ENCODE measurements at places on chromosomes 16 and 17.
A peak's percentile ranks its signal among the peaks of the same experiment; 100 is the strongest.

DNA sequence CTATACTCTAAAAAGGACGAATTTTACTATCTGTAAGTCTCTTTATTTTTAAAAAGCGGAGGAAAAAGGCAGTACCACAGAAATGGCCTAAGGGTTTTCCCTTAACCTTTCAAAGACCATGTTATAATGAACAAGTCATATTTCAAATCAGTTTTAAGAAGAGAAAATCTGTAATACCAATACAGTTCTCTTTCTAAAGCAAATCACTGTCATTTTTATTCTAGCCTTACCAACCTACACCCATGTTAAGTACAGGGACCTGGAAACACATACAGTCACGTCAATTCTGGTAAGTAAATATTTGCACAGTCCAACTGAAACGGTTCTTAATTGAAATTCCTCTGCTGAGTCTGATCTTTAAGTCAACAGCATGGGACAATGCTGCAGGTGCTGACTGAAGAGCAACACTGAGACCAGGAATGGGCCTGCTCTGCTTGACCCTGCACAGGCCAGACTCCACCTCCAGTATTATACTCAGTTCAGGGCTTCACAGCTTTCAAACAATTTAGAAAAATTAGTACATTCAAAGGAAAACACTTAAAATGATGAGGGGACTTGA lies 20.2 kb downstream of the MBTPS1 start:
- no peak for DNase-seq

DNA sequence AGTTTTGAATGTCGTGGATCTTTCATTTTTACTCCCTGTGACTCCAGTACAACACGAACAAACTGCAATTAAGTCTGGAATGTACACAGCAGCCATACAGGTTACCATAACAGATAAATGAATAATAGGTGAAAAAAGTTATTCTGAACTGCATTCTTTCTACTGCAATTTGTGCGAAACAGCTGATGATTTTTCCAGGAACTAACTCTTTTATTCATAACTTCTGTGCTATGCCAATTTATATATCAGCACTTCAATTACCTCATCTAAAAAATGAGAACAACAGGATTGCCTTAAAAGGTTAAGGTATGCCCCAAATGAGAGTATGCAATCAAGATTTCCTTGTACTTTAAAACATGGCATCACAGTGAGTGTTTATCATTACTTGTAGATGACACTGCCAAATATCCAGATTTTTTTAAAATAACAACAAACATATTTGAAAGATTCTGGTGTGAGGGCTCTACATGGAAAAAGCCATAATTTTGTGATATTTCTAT lies 238.9 kb downstream of the CDH8 start:
- no peak for DNase-seq

DNA sequence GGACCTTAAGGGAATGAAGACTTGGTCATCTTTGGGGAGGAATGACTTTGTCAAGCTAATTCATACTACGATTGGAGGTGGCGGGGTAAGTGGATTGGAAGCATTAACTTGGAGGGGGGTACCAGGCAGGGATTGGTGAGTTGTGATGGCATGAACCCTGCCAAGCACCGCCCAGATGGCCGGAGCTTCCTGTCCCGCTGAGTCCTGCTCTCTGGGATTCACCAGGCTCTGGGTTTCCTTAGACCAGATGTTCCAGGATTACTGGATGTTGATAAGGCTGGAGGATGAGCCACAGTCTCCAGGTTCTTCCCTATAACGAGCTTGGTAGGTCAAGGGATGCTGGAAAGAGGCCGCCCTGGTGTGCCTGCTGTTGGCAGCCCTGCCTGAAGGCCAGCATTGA lies 154.9 kb downstream of the SDK2 start:
- DNase-seq = no peak

DNA sequence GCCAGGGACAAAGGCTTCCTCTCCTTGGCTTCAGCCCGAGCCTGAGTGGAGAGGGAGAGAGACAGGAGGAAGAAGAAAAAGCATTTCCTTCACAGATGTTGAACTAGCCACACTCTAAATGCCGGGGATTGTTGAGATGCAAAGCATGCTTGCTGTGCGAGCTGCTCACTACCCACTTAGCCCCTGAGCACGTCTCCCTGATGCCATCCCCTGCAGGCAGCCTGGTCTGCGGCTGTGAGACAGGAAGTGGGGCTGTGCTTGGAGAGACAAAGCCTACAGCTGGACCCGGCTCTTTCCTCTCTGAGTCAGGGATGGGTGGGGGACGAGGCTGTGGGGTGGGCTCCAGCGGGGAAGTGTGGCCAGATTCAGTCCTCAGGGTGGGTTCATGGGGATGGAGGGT lies 13.7 kb downstream of the WNT9B start:
- DNase-seq = no peak

DNA sequence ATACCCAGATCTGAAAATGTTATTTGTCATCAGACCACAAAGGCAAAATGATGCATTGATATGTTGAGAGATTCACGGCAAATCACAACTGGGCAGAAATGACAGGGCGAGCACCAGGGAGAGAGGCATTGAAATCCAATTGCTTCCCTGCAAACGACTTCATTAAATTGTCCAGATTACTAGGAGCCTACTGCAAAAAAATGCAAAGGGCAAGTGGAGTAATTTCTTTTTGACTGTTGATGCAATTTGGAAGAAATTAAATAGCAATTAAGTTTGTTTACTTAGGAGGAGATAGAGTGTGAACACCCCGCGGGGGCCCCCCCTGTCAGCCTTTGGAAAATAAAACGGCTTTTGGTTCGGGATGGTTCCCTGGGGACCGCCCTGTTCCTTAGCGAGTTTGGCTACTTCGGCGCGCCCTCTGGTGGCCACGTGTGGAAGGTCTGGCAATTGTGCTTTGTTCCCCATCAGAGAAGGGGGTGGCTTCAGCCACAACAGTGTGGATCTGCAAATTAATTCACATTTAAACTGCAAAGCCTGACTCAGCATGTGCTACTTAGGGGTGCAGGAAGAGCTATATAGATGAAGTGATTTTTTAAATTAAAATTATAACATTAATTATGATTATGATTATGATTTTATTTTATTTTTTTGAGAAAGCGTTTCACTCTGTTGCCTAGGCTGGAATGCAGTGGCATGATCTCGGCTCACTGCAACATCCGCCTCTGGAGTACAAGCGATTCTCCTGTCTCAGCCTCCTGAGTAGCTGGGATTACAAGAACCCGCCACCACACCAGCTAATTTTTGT lies 14.5 kb upstream of the TMC7 start:
- peak; percentile 61 for DNase-seq

- DNase-seq = no peak
These were observed 9.9 kb downstream of the TBX2 start for GRCh38 chr17:61409301-61410112.

DNA sequence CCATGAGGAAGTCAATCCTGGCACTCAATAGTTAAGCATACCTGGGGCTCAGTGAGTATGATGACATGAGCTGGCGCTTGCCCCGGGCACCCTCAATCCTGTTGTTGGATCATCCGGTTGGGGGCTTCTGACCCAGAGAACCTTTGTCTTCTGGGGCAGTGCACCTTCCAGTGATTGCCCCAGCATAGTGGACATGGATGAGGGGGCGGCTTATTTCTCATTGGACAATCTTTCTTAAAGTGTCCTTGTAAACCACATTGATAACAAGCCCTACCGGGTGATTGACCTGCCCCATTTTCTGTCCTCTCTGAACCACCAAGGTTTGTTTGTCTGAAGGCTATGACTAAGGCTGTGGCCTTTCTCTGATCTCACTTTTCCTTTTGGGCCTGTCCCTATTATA lies 18.2 kb downstream of the IGSF6 start:
- no peak for DNase-seq

DNA sequence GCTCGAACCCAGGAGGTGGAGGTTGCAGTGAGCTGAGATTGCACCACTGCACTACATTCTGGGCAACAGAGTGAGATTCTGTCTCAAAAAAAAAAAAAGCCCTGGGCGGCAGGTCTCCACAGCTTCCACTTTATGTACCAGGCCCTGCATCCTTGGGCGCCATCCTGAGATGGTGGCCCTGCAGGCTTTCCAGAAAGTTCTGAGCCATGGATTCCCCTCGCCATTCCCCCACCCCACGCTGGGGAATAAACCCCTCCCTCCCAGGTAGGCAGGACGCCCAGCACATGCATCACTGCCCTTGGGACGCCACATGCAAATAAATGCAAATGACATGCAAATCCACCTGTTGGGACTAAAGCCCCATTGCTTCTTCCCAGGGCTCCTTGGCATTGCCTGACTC lies 13.8 kb upstream of the ZNF469 start:
- no peak for DNase-seq

- DNase-seq = no peak
These were observed 4.1 kb downstream of the ZNF778 start for GRCh38 chr16:89221604-89222003.

GRCh38 chr16:894136-894535 lies 76.6 kb downstream of the LMF1 start:
- DNase-seq = no peak

- DNase-seq = no peak
These were observed 38.3 kb upstream of the NAT9 start for GRCh38 chr17:74814453-74814852.

GRCh38 chr17:38402897-38403296 lies 25.4 kb upstream of the ARHGAP23 start:
- DNase-seq = no peak

GRCh38 chr17:71709271-71709890 lies 411.4 kb upstream of the SOX9 start:
- no peak for DNase-seq

GRCh38 chr16:50996166-50996829 lies 154.8 kb downstream of the SALL1 start:
- no peak for DNase-seq

DNA sequence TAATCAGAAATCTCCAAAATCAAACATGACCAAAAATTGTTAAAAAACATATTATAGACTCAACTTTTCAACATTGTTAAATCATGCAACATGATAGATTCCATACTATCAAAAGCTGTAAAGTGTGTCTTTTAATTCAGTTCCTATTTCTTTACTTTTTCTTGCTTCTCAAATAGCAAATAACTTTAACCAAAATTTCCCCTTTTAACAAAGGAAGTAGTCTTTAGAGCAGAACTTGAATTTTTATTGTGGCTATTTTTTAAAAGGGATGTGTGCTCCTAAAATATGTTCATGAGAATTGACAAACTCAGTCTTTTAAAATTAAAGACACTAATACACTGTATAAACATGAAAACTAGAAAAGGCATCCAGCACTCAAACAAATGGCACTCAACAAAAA lies 49.1 kb downstream of the SPAG9 start:
- no peak for DNase-seq

- DNase-seq = no peak
These were observed 2.2 kb downstream of the KRTAP2-4 start for GRCh38 chr17:41063449-41063848.

GRCh38 chr16:84085773-84086172 lies 31.0 kb downstream of the MBTPS1 start:
- no peak for DNase-seq

DNA sequence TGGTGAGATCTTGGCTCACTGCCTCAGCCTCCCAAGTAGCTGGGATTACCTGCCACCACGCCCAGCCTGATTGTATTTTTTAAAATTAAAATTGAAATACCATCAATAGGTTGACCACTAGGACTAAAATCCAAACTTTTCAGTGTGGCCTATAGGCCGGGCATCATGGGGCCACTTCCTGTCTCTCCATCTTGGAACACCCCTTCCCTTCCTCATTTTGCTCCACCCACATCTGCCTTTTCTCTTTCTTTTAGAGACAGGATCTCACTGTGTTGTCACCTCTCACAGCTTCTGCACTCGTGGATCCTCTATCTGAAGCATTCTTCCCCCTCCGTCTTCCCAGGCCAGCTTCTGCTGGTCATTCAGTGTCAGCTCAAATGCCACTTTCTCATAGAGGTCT lies 57.0 kb downstream of the BMERB1 start:
- no peak for DNase-seq

DNA sequence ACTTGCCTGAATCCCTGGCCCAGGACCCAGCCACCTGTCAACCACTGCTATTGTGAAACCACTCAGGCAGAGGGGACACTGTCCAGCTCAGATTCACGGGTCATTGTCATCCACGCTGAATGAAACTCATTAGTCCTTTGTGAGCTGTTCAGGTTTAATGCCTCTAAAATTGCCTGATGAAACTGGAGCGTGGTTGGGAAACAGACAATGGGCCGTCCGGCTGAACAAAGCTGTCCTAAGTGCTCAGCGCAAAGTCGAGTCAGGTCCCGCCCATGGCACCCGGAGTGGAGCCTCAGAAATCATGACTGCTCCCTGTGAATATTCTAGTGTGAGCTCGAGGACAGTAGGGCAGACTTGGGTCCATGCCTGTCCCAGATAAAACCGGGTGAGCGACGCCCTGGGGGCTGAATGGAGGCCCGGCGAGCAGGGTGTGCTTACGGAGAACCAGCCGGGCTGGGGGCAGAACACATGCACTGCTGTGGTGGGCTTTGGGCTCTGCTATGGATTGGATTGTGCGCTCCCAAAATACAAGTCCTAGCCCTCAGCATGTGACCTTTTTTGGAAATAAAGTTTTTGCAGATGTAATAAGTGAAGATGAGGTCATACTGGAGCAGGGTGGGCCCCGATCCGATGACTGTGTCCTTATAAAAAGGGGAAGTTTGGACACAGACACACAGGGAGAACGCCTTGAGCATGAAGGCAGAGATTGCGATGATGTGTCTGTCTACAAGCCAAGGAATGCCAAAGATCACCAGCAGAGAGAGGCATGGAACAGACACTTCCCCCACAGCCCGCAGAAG lies 12.9 kb upstream of the CMIP start:
- no peak for DNase-seq

- no peak for DNase-seq
These were observed 19.5 kb downstream of the COTL1 start for GRCh38 chr16:84598360-84598759.

- no peak for DNase-seq
These were observed 14.6 kb downstream of the COTL1 start for GRCh38 chr16:84603140-84603816.

- DNase-seq = no peak
These were observed 76.4 kb downstream of the GPR139 start for GRCh38 chr16:19997264-19997663.

DNA sequence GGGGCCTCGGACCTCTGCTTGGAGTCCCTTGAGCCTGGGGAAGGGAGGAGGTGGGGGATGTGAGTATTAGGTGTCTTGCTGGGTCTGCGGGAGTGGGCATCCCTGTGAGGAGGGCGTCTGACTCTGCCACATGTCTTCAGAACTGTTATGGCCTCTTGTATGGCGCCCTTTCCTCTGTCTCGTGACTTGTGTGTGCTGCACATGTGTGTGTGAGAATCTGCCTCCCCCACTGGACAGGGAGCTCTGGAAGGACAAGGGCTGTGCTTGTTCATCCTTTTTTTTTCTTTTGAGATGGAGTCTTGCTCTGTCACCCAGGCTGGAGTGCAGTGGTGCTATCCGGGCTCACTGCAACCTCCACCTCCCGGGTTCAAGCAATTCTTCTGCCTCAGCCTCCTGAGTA lies 33.4 kb downstream of the ARHGAP23 start:
- no peak for DNase-seq
